ENCODE measurements at places on chromosomes 1 and 21.

DNA sequence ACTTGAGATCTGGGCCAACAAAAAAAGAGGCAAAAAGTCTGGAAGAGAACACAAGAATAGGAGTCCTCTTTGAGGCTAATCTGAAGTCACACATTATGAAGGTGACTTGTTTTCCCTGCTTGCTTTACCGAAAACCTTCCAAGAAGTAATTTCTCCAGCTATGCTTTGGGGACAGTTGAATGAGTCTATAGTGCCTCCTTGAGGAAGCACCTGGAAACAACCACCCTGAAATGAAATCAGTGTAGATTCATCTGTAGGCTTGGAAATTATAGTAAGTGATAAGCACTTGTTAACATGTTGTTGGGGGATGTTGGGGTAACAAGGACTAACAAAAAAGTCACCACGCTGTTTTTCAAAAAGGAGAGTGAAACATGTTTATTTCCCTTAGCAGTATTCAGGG is 23.4 kb upstream of the RPTN start:
- no peak for DNase-seq

DNA sequence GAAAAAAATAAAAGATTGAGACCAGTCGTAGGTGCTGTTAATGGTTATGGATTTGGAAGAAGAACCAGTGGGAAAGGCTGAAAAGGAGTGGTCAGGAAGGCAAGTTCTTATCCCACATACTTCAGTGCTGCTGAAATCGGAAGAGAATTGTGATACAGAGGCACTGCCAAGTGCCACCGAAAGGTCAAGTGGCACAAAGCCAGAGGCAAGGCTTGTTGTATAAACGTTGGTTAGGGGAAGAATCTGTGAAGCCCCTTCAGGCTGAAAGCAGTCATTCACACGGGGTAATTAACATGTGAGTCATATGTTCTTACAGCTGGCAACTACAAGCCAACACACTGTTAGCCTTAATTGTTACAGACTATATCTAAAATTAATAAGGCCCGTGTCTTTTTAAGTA is 48.8 kb downstream of the ZBTB40 start:
- no peak for DNase-seq

DNA sequence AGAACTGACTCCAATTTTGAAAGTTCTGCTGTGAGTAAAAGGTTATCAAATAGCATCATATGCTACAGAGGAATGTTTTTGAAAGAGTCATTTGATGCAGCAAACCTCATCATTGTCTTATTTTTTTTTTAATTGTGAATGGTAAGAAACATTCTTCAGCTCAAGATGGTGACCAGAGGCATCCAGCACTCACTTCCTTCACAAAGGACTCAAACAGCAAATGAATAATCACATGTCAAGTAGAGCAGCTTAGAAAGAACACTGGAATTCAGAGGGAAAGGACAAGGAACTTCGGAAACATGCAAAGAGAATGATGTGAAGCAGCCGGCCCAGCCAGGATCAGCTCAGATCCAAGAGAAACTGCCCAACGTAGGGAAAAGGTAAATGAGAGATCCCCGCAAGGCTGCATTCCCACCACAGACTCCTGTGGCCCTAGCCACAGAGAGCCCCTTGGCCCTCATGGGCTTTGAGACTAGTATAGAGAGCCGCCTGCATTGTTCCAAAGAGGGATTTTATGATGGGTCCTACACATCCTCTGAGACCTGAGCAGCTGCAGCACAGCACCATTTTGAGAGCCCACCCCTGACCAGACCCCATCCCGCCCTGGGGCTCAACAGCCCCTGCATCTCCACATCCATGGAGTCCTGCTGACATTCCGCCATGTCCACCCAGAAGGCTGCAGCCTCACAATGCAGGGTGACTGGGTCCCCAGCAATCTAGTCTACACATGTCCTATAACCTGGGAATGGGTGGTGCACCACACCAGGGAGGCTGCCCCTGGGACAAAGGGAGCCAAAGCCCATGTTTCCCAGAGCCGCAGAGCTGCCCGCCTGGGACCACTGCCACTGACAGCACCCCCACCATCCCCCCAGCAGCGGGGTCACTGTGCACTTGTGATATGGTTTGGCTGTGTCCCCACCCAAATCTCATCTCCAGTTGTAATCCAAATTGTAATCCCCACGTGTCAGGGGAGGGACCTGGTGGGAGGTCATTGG is 21.2 kb upstream of the UTS2 start:
- no peak for DNase-seq

DNA sequence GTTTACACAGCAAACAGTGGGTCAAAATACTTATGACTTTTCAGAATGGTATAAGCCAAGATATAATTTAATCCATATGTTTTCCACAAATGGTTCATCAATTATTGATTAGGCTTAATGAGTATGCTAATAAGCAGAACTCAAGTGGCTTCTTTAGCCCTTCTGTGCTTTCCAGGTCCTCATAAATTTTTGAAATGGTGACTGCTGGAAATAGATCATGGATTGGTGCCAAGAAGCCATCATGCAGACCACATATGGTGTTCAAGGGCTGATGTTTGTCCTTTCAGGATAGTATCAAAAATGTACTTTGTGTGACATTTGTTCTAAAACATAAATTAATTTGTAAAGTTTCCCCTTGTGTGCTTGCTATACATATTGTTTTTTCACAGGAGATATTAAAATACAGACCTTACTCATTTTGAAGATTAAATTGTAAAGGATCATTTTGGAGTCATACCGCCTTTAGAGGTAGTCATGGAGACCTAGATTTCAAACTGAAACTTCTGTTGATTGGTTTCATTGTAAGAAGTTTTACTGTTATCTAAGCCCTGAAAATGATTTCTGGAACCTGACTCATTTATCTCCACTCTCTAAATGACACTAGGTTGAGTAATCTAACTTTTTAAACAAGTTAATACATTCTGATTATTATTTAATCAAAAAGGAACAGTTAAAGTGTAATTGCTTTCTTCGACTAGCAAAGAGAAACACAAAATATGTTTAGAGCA is 507.9 kb downstream of the PLA2G4A start:
- no peak for DNase-seq

GRCh38 chr1:231091831-231092301 is 51.8 kb upstream of the FAM89A start:
- peak; percentile 42 for DNase-seq

GRCh38 chr1:67970088-67970487 is 80.3 kb downstream of the DIRAS3 start:
- DNase-seq: no peak

DNA sequence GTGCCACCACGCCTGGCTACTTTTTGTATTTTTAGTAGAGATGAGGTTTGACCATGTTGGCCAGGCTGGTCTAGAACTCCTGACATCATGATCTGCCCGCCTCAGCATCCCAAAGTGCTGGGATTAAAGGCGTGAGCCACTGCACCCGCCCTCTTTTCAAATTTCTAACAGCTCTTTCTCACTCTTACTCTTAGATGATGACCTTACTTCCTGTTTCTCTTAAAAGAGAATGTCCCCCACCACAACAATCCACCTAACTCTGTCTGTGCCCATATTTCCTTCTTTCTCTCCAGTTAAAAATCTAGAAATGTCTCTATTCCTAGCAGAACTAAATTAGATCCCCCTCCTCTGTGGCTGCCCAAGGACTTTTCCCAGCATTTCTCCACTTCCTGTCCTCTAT is 46.6 kb upstream of the RGS2 start:
- DNase-seq: no peak

- no peak for DNase-seq
Observed at GRCh38 chr1:108190686-108191416, 9.3 kb downstream of the SLC25A24 start.

DNA sequence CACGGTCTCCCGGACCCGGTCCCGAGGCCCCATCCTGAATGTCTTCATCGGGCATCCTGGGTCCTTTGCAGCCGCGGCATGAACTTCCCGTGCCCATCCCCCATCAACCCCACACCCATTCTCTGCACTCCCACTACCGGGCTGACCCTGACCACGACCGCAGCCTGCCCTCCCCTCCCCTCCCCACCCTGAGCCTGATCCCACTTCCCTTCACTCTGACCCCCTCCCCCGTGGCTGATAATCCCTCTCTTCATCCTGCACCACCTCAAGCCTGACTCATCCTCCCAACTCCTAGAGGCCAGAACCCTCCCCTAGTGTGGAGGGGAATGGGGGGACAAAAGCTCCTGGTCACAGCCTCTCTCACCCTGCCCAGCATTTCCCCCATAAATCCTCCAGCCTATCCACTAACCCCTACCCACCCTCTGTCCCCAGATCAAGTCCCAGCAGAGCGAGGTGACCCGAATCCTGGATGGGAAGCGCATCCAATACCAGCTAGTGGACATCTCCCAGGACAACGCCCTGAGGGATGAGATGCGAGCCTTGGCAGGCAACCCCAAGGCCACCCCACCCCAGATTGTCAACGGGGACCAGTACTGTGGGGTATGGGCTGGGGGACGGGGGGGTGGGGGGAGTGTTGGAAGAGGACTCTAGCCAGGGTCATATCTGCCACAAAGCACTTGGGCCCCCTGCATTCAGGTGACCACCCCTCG is 602 bp downstream of the SH3BGRL3 start:
- DNase-seq: peak; percentile 67

DNA sequence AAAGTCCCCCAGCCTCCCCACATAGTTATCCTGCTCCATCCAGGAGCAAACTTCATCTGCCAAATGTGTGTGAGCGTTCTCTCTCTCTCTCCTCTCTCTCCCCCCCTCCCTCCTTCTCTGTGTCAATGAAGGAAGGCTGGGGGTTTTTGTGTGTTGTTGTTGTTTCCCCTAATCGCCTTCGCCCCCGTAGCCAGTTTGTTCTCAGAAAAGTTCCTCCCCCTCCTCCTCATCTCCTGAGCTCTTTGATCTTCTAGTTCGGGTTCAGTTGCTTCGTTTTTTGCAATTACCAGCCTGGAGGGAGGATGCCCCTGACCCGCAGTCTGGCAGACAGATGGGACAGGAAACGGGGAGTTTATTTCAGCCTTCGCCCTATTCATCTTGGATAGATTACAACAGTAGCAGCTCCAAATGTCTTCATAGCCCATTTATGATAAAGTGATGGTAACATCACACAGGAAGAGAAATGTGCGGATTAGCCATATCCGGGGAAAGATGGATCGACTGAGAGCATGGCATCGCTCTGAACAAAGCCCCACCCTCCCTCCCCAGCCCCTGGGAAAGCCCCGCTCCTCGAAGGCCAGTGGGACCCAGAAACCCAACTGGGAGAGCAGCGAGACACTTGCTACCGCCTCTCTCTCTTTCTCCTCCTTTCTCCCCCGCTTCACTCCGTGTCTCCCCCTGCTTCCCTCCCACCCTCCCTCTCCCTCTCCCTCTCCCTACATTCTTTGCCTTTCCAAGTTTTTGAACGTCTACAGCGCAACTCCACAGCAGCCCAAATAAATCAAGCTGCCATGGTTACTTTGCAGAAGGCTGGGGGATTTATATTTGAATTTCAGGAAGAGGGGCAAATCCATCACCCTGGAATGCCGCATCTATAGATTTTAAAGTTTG is 139.7 kb upstream of the ARHGEF16 start:
- DNase-seq: no peak

- no peak for DNase-seq
Observed at GRCh38 chr21:42741066-42741465, 87.6 kb downstream of the PDE9A start.

- no peak for DNase-seq
Observed at GRCh38 chr1:234913278-234913649, 215.4 kb downstream of the TOMM20 start.

DNA sequence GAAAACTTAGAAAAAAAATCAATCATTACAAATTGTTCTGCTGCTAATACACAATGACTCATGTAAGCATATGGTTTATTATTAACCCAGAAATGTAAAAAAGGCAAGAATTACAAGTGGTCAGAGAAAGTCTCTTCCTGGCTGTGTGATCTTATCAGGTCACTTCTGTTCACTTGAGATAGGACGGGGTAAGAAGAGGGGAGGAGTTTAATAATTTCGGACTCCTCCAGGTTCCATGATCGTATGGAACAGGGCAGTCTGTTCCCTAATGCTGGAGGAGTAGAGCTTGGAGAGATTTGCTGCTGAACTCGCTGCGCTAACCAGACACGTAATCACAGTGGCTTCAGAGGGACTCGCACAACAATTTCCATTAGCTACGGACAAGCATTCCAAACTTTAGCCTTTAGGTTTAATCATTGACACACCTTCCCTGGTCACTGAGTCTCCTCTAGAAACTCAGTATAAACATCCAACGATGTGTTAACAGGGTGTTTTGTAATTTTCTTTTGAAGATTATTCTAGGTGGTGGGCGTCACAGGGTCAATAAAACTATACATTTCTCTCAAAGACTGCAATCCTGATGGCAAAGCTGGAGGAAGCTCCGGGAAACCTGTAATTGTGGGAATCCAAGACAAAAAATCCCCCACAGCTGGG is 1.3 kb downstream of the CRYZ start:
- no peak for DNase-seq

DNA sequence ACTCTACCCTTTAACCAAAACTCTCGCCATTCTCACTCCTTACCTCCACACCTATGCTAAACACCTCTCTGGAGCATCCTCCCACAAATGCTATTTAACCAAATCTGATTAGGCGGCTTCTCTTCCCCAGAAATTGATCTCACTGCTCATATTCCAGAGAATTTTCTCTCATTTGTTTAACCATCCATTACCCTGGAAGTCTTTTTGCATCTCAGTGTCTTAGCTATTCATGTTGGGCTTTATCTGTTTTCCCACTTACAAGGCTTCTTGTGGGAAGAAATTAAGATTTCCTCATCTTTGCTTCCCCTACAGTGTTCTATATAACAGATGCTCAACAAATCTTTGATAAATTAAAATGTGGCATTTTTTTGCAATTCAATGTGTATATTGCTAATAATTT is 45.5 kb downstream of the MYSM1 start:
- no peak for DNase-seq
